Vagina (tissue), 2 donors: ENCODE measurements at places on chromosomes 6 and 20.
A peak's percentile ranks its signal among the peaks of the same experiment; 100 is the strongest.

DNA sequence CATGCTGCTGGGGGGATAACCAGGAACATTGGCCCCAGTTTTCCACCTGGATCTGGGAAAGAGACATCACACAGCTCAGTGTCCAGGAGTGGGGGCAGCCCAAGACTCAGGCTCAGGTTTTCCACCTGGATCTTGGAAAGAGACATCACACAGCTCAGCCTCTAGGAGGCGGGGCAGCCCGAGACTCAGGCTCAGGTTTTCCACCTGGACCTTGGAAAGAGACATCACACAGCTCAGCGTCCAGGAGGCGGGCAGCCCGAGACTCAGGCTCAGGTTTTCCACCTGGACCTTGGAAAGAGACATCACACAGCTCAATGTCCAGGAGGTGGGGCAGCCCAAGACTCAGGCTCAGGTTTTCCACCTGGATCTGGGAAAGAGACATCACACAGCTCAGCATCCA lies 361.6 kb downstream of the THBS2 start:
- DNase-seq, result no peak

DNA sequence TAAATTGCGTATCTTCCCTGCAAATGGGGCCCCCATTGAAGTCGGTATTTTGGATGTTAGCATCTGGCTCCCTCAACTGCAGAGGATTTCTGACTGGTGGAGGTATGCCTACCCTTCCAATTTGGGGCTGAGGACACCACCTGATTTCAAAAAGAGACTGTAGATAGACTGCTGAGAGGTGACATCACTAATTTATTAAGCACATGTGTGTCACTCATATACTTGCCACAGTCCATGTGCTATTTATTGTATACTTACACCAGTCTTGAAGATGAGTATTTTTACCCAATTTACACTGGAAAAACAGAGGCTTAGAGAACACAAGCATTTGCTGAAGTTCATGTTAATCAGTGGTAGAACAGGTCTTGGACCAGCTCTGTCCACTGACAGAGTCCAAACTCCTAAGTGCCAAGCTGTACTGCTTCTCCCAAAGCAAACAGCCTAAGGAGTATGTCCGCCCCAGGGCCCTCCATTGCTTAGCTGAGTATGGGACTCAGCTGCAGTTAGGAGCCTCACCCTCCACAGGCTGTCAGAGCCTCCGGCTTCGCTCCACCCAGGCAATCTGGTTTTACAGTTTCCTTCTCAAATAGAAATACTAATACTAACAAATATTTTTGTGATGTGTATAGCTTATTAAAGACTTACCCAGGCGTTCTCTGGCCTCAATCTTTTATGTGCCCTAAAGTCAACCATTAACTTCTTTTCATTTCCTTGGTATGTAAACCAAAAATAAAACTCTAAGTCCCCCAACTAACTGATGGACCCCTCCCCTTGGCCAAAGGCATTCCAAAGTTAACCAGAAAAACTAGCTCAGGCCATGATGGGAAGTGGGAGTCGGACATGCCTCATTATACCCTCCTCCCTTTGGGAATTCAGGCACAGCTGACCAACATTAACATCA lies 17.5 kb downstream of the RIN2 start:
- DNase-seq, result no peak

GRCh38 chr20:50312682-50313521 lies 122.3 kb downstream of the CEBPB start:
- DNase-seq, result no peak

- DNase-seq, result no peak
These were observed 67.2 kb downstream of the FOXO3 start for GRCh38 chr6:108627692-108628550.

DNA sequence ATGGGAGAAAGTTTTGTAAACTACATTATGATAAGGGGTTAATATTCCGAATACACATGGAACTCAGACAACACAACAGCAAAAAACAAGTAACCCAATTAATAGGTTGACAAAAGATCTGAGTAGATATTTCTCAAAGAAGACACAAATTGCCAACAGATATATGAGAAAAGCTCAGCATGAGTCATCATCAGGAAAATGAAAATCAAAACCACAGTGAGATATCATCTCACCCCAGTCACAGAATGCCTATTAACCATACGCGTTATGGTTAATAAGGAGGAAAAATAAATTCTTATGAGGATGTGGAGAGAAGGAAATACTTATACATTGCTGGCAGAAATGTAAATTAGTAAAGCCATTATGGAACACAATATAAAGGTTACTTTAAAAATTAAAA lies 695.0 kb downstream of the COL12A1 start:
- DNase-seq, result no peak

GRCh38 chr6:44176130-44176761 lies 17.6 kb downstream of the CAPN11 start:
- no peak for DNase-seq

DNA sequence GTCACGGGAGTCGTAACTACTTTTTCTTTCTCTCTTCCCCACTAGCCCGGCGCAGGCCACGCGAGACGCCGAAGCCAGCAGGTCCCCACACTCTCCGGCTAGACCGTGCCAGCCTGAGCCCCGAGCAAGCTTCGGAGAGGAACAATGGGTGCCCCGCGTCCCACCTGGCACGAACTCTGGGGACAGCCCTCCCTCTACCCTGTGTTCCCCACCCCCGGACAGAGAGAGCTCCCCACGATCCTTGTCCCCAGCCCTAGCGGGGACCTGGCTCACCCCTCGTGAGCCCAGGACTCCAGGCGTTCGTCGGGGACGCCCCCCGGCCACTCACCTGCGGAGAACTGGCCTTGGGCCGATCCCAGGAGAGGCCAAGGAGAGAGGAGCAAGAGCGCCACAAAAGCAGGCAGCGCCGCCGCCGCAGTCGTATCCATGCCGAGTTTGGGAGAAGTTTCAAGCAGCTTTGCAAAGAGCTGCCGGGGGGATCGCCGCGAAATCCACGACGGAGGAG lies 416 bp downstream of the PTPRK start:
- no peak for DNase-seq

DNA sequence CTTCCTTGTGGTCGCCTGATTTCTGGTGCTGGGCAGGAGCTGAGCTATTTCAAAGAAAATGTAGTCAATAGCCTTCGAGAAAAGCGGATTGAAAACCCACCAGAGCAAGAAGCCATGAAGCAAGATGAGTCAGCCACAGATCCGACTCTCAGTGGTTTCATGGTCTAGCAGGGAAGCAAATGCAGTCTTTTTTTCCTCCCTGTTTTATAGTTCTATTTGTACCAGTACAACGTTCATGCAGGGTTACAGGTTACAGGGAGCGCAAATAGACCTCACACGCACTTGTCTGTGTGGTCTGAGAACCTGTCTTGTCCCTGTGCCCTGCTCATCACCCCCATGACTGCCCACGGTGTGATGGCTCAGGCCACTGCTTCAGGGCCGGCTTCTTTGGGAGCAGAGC lies 309.8 kb upstream of the SUPT3H start:
- DNase-seq, result peak; percentile 20

DNA sequence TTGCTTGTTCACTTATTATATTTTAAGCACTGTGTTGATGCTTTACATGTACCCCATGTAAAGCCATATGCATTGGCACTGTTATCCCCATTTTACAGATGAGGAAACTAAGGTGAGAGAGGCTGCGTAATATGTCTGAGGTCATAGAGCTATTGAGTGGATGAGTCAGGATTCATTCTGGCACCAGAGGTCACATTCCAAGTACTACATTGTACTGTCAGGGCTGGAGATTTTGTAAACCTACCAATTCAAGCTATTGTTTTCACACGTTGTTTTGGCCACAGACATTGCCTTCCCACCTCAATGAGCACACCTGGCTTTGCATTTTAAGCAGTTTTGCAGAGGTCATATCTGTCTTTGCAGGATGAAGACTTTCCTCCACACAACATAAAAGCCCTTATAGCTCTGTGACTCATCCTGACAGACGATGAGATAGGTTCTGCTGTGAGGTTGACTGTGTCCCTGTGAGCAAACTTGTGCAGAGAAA lies 33.2 kb downstream of the ANKS1A start:
- no peak for DNase-seq

DNA sequence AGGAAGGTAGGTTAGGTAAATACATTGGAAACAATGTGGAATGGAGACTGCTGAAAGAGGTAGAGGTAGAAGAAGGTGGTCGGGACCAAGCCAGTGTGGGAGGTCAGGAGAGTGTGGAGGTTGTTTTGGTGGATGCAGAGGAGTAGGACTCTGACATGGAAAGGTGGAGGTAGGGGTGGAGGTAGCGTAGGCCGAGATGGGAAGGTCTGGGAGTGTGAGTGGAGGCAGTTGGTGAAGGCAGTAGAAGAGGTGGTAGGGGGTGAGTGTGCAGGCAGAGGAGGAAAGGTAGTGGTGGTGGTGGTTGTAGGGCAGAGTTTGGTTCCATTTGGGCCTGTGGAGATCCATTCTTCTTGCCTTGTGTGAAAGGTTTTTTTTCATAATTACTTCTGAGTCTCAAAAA lies 599.6 kb upstream of the FLRT3 start:
- no peak for DNase-seq
